ENCODE measurements at places on chromosomes 12 and 14.

- no peak for DNase-seq
Measured at GRCh38 chr14:32808644-32809043, 130.0 kb upstream of the NPAS3 start.

- no peak for DNase-seq
Measured at GRCh38 chr12:118357257-118358007, 15.3 kb downstream of the TAOK3 start.

GRCh38 chr12:13074396-13075117 lies 28.9 kb downstream of the GSG1 start:
- no peak for DNase-seq

GRCh38 chr12:123474485-123475245 lies 16.7 kb downstream of the SNRNP35 start:
- no peak for DNase-seq
